ENCODE measurements at places on chromosomes 1 and 21.

DNA sequence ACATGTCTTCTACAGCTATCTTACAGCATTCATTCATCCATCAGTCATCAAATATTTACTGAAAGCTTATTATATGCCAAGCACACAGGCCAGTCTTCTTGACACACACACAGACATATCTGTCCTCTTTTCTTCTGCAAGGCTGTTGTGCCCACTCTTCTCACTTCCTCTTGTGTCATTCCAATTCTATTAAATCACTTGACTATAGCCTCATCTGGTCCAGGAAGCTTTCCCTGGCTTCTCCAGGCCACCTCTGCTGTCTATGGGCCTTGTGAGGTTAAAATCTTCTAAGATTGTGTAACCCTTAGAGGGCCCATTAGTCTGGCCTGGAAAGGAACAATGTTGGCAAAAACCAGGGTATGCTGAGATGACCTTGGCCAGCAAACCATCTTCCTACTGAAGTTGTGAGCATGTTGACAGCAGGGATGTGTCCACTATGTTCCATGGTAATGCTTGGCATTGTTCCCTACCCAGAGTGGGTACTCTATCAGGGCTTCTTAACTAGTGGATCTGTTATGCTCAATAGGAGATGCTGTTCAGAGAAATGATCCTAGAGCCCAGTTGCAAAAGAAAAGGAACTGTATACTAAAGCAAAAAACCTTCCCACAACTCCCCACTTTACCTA is 5.3 kb downstream of the TRAF3IP3 start:
- DNase-seq: no peak

DNA sequence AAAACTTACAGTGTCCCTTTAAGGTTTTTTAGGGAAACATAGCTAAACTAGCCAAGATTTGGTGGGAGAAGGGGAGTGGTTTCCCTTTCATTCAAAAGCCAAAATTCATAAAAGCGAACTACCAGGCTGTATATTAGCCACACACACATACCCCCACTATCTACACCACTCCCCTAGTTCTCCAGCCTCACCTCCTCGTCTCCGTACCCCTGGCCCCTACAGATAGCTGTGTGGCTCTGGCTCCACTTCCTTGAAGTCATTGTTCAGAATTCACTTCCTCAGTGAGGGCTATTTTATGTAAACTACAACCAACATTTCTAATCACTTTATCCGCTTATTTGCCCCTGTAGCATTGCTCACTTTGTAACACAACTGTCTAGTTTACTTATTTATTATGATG is 5.3 kb upstream of the DPH5 start:
- DNase-seq: peak; percentile 33

GRCh38 chr1:5746611-5747425 is 245.4 kb downstream of the NPHP4 start:
- DNase-seq: no peak

DNA sequence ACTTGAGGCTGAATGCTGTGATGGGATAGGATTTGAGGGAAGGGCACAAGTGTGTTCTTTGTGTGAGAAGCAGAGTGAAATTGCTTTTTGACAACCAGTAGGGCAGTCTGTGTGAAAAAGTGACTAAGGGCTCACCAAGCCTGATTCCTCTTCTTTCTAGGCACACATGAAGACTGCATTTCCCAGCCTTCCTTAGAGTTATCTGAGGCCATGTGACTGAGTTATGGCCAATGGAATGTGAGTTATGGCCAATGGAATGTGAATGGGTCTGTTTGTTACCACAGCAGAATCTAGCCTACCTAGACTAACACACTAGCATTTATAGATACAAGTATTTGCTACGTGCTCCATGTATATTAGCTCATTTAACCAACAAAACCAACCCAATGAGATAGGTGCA is 35.3 kb upstream of the DIRAS3 start:
- DNase-seq: no peak

DNA sequence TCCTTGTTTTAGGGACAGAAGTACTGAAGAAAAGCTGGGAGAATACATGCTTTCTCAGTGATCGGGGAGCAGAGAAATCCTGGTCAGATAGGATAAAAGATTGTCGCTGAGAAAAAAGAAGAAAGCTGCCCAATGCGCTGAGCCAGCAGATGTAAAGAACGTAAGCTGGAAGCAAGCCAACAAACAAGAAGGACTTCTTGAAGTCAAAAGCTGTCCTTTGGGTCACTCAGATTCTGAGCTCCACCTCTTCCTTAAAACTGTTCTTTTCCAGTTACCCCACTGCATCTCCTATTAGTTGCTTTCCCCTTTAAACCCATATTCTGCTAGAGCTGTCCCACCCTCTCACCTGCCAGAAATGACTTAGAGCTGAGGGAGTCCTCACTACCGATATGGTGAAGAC is 64.8 kb downstream of the GPR137B start:
- no peak for DNase-seq

DNA sequence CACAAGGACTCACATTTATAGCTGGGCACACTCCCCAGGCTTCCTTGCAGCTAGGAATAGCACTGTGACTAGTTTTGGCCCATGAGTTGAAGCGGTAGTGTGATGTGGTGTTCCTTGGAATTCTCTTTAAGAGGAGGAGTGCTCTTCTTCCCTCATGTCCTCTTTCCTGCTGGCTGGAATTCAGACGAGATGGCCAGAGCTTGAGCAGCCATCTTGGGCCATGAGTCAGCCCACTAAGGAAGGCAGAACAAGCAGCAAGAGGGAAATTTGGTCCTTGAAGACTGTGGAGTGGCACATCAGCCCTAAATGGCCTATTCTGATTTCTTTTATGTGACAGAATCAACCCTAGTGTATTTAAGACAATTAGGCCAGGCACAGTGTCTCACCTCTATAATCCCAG is 20.0 kb downstream of the HTR6 start:
- DNase-seq: no peak

GRCh38 chr1:204495777-204496176 is 1.2 kb upstream of the PIK3C2B start:
- no peak for DNase-seq

GRCh38 chr1:225660544-225660946 is 7.6 kb upstream of the ENAH start:
- no peak for DNase-seq

DNA sequence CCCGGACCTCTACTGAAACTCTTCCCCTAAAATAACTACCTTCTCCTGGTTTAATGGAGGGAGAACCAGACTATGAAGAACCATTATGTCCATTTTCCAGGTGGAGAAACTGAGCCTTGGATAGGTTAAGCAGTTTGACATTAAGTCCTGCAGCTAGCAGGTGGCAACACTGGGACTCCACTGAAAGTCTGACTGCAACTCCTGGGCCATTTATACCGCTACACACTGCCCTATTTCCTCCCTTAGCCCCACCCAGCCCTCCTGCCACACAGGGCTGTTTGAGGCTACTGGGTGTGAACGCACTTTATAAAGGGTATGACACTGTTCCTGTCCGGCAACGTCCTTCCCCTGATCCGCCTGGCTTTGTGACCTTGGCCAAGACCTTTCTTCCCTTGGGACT is 511 bp upstream of the INPP5B start:
- DNase-seq: peak; percentile 49

DNA sequence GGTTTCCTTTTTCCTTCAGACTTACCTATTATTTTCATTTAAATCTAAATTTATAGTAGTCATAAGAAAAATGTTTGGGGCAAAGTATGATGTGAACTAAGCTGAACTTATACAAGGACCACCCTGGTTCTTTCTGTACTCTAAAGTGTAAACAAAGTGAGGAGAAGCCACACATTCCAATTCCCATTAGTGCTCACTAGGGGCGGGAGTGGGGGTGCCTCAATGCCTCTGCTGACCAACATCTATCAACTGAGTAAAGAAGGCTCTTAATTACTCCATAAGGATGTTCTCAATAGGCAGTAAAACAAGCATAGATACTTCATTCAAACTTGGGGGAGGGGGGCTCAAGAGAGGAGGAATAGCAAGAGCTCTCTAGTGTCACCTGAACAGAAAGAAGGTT is 151.7 kb downstream of the CDC42BPA start:
- DNase-seq: no peak
